ENCODE measurements at places on chromosomes 12 and 14.

GRCh38 chr12:27733052-27733656 lies 22.5 kb downstream of the MRPS35 start:
- no peaks in the 10 kb centered on the region for H3K4me1 ChIP-seq
- peak; percentile 42 for DNase-seq
- no peaks in the 10 kb centered on the region for H3K27me3 ChIP-seq
- H3K27ac ChIP-seq: no peak overlapping the region
- no peak overlapping the region for H3K4me3 ChIP-seq
- peaks cover 7% of the 10 kb centered on the region for H3K36me3 ChIP-seq

- no peak overlapping the region for H3K4me3 ChIP-seq
- DNase-seq: no peak
- H3K27ac ChIP-seq: no peak overlapping the region
- H3K27me3 ChIP-seq: no peaks in the 10 kb centered on the region
- no peaks in the 10 kb centered on the region for H3K4me1 ChIP-seq
- H3K36me3 ChIP-seq: no peaks in the 10 kb centered on the region
Observed at GRCh38 chr12:128942960-128943477, 89.7 kb downstream of the GLT1D1 start.

GRCh38 chr12:6947615-6948014 lies 3.5 kb upstream of the PTPN6 start:
- H3K27ac ChIP-seq: peak overlapping the region; percentile 95
- no peak for DNase-seq
- peaks cover 19% of the 10 kb centered on the region for H3K36me3 ChIP-seq
- peaks cover 66% of the 10 kb centered on the region for H3K4me1 ChIP-seq

DNA sequence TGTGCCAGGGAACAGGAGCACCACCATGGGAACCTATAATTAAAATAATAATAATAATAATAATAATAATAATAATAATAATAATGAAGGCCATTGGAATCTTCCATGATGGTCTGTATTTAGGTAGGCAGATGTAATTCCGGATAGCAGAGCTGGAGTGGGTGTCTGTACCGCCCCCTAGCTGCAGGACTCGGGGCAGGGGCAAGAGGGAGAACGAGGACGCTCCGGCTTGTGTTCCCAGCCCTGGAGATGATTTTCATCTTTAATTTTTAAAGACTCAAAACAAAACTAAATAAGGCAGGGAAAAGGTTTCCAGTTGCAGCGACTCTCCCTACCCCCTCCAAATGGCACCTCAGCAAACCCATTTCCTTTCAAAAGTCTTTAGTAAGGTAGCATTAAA lies 501.1 kb downstream of the VRK1 start:
- no peaks in the 10 kb centered on the region for H3K27me3 ChIP-seq
- H3K27ac ChIP-seq: no peak overlapping the region
- no peak for DNase-seq
- no peak overlapping the region for H3K4me3 ChIP-seq
- no peaks in the 10 kb centered on the region for H3K4me1 ChIP-seq

GRCh38 chr14:51401272-51401671 lies 161.2 kb downstream of the TMX1 start:
- H3K4me3 ChIP-seq: no peak overlapping the region
- no peak for DNase-seq

- H3K27ac ChIP-seq: peak overlapping the region; percentile 79
- peak overlapping the region; percentile 89 for H3K4me3 ChIP-seq
- H3K36me3 ChIP-seq: no peaks in the 10 kb centered on the region
- peaks cover 11% of the 10 kb centered on the region for H3K4me1 ChIP-seq
- DNase-seq: peak; percentile 6
- no peaks in the 10 kb centered on the region for H3K27me3 ChIP-seq
Observed at GRCh38 chr14:64387232-64387781, 846 bp upstream of the MTHFD1 start.
